ENCODE measurements at places on chromosomes 6 and 20.

DNA sequence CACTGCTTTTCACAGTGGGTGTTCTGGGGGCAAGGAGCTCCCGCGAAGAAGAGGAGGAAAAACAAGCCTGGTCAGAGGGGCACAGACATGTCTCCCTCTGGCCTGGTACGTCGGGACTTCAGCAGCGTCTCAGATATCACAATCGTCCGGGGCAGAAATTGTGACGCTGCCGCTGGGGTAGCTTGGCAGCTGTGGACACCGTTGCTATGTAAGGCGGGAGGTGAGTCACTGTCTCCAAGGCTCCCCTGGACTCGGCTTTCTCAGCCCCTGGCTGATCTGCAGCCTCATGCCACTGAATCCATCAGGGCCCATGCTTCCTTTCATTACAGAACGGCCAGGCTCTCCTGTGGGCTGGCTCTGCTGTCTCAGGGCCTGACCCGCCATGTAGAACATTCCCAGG is 98.7 kb downstream of the SULF2 start:
- no peak for DNase-seq

DNA sequence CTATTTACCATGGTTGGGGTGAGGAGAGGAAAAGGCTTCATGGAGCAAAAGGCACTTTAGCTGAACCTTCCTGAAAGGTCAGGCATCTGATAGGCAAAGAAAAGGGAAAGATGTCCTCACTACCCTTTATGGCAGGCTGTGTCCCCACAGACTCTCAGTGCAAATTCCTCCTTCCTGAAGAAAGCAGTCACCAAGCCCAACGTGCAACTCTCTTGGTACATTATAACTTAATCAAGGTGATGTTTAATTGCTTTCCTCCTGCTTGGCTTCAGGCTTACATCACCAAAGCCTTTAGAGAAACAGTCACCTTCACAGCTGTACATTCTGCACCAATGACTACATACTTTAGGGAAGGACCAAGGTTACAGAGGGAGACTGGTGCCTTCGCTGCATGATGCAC is 2.1 kb upstream of the CLIC5 start:
- DNase-seq, result no peak

GRCh38 chr6:64411226-64411625 is 775.6 kb downstream of the PHF3 start:
- no peak for DNase-seq

- DNase-seq, result no peak
These were observed 93.0 kb upstream of the CEP85L start for GRCh38 chr6:118744261-118744941.

- DNase-seq, result no peak
These were observed 629.4 kb downstream of the CBLN4 start for GRCh38 chr20:55375920-55376319.

- DNase-seq, result no peak
These were observed 65.4 kb downstream of the MYH7B start for GRCh38 chr20:35021063-35021462.
